ENCODE measurements at places on chromosomes 1 and 21. TPM values are rescaled to one million over a fixed set of nuclear protein-coding genes. Genes with fewer than 3 reads are reported as not detected.

The TNFRSF4 gene
- 3.5 TPM for total RNA-seq

The GPR61 gene
- not detected for total RNA-seq

The PADI3 gene
- total RNA-seq: not detected

The NEK2 gene
- 1.0 TPM for total RNA-seq

The WNT9A gene
- 3.5 TPM for total RNA-seq

The UBIAD1 gene
- 8.9 TPM for total RNA-seq

The OR2T11 gene
- not detected for total RNA-seq

The SPRR5 gene
- total RNA-seq: not detected

The TNFSF18 gene
- 0.29 TPM for total RNA-seq

The GPR89A gene
- total RNA-seq: 21.4 TPM

The C1orf141 gene
- total RNA-seq: not detected

The SH3BP5L gene
- total RNA-seq: 21.4 TPM

The SPATA45 gene
- total RNA-seq: 0.78 TPM

The SFN gene
- total RNA-seq: 3.7 TPM

GRCh38 chr21:36909901-36910561 is 56.4 kb downstream of the HLCS start:
- no peak for DNase-seq

DNA sequence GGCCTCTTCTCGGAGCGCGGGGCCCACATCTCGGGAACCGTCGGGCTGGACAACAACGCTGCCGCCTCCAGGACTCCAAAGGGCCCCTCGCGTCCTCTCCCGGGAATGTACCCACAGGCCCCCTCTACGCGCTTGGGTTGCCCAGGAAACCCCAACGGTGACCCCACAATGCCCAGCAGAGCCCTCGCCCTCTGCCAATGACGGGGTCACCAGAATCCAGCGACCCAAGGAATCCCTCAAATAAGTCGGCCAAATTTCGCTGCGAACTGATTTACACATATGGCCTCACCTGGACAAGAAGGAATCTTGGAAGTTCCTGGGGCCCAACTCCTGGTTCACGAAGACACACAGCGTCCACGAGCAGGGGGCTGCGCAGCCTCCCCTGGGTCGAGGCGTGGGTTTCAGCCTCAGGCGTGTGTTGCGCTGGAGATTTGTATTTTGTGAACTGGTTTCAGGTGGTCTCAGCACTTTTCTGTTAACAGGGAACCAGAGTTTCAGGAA is 78.1 kb downstream of the DESI2 start:
- DNase-seq: no peak

GRCh38 chr1:234621657-234622335 is 11.8 kb upstream of the IRF2BP2 start:
- DNase-seq: no peak

DNA sequence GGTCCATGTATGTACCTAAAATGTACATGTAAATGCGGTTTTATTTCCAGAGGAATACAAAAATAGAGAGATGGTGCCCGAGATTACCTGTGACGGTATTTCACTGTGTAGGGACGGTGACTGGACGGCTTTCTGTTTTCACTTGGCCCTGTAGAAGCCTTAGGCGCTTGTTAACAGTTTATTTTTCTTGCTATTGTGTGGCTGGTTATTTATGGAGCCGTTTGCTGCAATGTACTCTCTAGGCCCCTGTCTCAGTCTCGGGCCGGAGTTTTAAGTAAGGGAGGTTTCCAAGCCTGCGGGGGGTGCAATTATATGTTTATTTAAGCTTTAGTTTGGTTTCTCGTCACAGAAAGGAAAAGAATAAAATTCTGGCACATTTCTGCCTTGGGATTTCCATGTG is 413 bp downstream of the EFCAB7 start:
- DNase-seq: no peak

DNA sequence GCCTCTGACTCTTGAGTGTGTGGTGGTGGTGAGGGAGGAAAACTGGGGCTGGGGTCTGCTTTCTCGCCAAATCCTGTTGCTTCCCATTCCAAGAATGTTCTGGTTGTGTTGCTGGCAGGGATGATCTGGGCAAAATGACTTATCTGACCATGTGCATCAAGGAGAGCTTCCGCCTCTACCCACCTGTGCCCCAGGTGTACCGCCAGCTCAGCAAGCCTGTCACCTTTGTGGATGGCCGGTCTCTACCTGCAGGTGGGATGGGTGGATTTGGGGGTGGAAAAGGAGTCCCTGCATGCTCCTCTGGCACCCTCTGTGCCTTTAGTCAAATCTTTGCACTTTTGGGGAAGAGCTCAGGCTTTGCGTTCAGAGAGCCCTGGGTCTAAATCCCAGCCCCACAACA is 18.1 kb downstream of the CYP4B1 start:
- DNase-seq: no peak

- no peak for DNase-seq
Measured at GRCh38 chr1:183443466-183443865, 25.3 kb upstream of the NMNAT2 start.

DNA sequence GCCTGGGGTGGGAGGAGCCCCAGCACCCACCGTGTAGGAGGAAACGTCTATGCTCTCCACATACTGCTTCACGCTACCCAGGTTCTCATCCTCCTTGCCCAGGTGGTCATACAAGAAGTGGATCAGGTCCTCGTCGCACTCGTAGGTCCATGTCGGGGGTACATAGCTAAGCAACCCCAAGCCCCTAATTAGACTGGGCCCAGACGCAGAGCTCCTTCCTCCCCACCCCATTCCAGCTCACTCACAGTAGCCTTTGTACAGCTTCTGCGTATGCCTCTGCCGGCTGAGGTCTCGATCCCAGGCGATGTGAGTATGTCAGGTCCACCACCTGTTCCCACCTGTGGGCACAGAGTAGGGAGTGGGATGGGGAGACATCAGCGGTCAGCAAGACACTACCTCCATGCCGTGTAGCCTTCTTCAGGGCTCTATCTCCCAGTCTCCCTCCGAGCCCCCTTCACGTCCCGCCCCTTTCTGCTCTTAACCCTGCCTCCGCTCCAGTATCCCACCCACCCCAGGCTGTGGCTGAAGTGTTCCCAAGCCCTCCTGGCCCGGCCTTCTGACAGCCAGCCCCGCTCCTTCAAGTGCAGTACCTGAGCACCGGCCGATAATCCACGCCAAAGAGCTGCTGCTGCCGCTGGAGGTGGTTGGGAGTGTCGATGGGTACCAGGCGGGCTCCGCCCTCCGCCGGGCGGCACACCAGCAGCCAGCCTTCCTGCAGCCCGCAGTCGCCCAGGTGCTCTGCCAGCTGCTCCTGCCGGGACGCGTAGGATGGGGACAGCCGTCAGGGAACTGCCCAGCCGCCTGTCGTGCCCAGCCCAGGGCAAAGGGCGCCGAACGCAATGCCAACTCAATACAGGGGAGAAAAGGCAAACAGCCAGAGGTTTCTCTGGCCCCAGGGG is 919 bp downstream of the HECTD3 start:
- no peak for DNase-seq

- DNase-seq: no peak
Measured at GRCh38 chr21:37414292-37415253, 48.0 kb downstream of the DYRK1A start.

- DNase-seq: no peak
Measured at GRCh38 chr1:221264848-221265247, 385.6 kb downstream of the HLX start.

DNA sequence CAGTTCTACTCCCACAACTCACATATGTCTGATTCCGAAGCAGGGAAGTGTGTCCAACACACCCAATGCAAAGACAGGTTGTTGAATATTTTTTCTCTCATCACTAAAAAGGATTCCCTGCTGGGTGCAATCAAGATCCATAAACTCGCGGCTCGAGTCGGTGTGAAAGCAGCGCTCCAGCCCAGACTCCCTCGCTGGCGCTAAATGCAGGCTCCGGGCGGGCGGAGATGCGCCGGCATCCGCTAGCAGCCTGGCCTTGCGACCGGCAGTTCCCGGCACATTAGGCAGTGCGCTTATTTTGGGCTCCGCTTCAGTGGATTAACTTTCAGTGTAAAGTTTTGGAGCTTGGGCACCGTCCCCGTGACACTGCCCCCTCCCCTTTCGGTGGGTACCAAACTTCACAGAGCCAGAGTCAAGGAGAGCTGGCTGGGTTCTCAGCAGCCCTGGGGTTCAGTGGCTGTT is 87.7 kb upstream of the POU3F1 start:
- no peak for DNase-seq

DNA sequence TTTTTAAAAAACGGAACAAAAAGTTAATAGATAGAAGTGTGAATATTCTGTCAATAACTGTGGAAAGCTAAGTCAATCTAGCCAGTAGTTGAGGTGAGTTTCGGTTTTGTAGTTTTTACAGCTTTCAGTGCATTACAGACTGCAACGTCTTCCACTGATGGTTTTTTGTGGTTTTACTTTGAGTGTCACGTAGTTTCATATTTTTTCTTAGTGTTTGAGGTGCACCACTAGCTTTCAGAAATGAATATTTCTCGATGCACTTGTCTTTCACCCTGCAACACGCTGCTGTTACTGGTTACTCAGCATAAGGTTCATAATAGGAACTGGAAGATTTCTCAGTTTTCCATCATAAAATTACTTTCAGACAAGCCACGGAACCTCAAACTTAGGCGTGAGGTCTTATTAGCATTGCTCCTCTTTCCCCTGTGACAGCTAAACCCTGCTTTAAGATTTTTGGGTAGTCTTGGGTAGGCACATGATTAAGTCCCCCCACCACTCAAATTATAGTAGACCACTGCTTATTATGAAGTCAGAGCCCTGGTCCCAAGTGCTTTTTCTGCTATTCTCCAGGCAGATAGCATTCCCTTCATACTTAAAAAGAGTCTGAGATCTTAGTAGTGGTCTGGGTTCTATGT is 1412.7 kb downstream of the KCNT2 start:
- no peak for DNase-seq

DNA sequence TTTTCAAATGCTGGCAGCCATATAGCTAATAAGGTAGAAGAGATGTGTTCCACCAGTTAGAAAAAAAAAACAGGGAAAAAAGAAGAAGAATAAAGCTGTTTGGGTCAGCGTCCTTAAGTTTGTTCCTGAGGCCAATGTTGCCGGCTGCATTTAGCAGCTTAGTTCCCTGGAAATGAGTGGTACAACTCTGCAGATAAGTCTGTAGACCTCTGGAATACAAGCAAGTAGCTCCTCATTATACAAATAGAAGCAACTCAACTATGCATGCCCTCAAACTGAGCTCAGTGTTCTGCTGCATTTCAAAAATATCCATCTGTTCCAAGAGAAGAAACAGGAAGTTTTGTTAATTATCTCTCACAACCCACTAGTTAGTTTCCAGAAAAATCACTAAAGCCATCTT is 181.2 kb upstream of the PKN2 start:
- DNase-seq: no peak

DNA sequence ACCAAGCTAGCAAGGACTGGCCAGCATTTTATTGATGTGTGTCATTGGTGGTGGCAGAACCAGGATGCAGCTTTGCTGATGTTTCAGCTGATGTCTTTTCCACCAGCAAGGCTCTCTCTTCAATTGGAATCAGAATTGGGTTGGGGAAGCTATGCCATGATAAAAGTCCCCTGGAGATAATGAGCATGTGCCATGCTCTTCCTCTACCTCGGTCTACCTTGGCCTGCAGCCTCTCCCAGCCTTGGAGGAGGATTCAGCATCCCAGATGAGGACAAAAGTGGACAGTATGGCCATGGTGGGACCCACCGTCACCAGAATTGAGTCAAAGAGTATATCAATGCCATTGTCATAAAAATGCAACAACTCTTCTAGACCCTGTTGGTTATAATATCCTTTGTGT is 8.6 kb downstream of the AVPR1B start:
- DNase-seq: no peak

GRCh38 chr1:106937104-106937503 is 119.4 kb upstream of the PRMT6 start:
- DNase-seq: no peak

DNA sequence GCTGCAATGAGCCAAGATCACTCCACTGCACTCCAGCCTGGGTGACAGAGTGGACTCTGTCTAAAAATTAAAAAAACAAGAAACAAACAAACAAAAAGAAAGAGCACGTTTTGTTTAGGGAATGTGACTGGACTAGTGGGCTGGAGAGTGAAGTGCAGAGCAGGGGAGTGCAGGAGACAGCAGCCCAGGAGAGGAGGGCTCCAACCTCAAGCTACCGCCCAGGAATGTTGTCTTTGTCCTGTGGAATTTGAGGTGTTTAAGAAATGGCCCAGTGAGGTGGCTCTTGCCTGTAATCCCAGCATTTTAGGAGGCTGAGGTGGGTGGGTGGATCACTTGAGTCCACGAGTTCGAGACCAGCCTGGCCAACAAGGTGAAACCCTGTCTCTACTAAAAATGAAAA is 42.4 kb upstream of the MTF2 start:
- DNase-seq: no peak

GRCh38 chr1:6600410-6601048 is 2.1 kb downstream of the KLHL21 start:
- no peak for DNase-seq

GRCh38 chr21:44637018-44637850 is at the start of gene KRTAP10-10:
TSS of gene KRTAP10-10 (plus strand) at chr21:44637356. CDS start at chr21:44637418, 62 bp downstream.
- DNase-seq: no peak

DNA sequence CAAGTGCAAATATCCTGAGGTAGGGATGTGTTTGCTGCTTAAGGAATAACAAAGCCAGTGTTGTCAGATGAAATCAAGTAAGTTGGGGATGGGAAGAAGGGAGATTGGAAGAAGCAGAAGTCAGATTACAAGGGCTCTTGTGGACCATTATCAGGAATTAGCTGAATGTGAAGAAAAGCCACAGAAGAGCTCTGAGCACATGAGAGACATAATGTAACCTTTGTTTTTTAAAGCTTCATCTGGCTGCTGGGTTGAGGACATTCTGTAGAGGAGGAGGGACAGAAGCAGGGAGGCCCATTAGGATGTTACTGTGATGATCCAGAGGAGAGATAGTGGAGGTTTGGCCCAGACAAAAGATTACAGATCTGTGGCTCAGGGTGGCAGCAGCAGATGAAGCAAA is 111.7 kb downstream of the DUSP10 start:
- DNase-seq: no peak

DNA sequence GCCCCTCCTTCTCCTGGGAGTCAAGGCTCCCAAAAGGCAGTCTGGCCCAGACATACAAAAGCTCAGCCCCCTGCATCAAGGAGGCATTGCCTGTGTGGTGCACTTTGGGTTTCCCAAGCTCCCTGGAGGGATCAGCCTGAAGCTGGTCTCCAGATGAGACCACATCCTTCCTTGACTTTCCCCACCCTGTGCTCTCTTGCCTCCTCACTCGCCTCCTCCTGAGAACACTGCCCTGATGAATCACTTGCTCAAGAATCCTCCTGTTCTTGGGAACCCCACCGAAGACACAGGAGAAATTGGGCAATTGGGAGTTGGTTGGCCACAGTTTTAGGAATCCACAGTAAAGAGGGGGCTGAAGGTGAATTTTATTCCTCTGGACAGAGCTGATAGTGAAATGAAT is 34.8 kb upstream of the LYST start:
- no peak for DNase-seq

- DNase-seq: no peak
Measured at GRCh38 chr1:181748013-181748412, 264.7 kb downstream of the CACNA1E start.

GRCh38 chr1:227472772-227473171 is 90.6 kb upstream of the ZNF678 start:
- DNase-seq: no peak

- DNase-seq: no peak
Measured at GRCh38 chr1:206868264-206868663, 2.8 kb downstream of the IL20 start.
